ENCODE measurements at places on chromosomes 2 and 18.

DNA sequence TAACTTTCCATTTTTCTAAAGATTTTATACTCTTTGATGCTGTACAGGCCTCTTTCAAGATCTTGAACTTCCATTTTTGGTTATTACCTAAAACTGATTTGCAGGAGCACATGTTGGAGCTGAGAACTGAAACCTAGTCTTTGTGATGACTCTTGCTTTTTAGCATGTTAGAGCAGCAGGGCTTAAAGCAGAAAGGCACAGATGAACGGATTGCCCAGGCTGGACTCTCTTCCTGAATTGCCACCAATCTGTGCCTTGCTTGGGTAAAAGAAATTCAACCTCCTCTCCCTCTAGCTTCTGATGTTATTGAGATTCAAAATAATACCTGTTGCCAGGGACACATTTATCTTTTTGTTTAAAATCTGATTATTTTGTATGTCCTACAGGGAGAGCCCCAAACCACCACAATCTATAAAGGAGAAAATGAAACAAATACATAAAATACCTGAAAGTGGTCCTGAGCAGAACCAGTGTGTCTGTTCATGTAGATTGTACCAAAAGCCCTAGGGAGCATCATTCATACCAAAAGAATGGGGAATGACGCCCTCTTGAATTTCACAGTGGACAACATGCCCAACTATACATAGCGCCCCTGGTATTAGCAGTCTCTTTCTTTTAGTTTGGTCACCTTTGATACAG is 277.0 kb upstream of the MAP2 start:
- no peak for DNase-seq

DNA sequence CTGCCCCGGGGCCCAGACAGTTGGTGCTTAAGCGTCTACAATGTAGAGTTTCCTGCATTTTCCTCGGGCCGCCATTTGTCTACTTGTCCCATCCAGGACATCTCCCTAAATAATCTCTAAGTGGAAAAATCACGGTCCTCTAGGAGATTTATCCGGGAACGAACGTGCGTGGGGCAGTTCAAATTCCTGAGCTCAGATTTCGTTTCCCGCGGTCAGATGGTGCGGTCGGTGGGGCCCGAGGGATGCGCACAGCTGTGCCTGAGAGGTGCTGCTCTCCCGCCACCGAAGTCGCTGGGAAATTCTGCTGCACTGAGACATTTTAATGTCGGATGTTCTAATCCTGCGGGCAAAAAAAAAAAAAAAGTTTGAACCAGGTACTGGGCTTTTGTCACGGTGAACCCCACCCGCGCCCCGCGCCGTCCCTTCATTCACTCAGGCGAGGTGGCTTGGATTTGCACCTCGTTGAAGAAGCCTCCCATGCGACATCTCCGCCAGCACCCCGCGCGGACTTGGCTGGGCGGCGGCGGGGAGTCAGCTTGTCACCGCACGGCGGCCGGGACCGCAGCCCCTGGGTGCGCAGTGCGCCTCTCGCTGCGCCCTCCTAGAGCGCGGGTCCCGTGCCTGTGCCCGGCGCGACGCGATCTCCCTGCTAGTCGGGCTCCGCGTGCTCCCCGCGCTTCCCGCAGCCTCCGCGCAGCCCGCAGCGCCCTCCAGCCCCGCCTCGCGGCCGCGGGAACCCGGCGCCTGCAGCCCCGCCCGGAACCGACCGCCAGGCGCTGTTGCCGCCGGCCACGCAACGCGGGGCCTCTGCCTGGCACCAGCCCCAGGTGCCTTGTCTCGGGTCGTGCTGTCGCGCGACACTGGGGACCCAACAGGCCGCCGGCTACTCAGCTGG is 191.9 kb upstream of the TCF4 start:
- DNase-seq, result no peak

- no peak for DNase-seq
Observed at GRCh38 chr2:196935432-196935831, 8.9 kb upstream of the PGAP1 start.

DNA sequence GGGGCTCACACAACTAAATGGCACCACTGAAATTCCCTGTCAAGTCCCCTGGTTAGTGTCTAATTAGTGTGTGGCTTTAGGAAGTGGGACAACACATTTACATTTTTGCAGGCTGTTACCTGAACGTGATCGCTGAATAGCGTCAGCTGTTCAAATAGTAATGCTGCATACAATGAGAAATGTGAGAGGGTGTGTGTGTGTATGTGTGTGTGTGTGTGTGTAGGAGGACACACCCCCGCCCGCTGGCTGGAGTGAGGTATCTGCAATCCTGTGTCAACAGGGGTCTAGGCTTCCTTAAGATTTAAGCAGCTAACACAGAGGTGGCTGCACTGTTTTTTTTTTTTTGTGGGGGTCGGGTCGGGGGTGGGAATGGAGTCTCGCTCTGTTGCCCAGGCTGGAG is 4.8 kb upstream of the LYPD6B start:
- DNase-seq, result no peak

DNA sequence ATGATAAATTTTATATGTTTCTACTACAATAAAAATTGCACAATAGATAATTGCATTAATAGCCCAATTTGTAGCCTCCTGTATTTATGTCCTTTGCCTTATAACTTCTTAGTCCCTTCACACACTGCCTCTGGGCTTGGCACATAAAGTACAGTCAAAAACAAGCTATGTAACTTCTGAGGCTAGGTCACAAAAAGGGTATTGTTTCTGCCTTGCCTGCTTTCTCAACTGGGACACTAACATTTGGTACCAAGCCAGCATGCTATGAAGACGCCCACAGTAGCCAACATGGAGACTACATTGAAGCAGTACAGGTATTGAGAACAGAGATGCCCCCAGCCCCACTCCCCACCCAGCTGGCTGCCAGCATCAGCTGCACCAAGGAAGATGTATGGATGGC is 5.4 kb upstream of the SLC3A1 start:
- DNase-seq, result no peak

GRCh38 chr18:45526114-45526841 is 89.0 kb upstream of the SLC14A2 start:
- peak; percentile 48 for DNase-seq

DNA sequence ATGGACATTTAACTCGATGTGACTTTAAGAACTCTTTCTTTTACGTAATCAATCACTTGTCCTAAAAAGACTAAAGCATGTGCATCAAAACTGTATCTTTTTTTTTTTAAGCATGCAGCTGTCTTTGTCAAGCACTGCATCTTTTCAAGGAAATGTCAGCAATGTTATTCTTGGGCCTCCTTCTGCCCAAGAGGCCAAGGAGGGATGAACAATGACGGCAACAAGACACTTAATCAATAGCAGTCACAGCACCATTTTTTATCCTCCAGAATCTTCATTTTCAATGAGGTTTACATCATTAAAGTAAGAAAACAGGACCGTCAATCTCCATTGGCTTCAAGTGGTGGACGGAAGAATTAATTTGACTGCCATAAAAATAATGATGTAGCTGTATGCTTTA is 253.8 kb downstream of the AFF3 start:
- no peak for DNase-seq

DNA sequence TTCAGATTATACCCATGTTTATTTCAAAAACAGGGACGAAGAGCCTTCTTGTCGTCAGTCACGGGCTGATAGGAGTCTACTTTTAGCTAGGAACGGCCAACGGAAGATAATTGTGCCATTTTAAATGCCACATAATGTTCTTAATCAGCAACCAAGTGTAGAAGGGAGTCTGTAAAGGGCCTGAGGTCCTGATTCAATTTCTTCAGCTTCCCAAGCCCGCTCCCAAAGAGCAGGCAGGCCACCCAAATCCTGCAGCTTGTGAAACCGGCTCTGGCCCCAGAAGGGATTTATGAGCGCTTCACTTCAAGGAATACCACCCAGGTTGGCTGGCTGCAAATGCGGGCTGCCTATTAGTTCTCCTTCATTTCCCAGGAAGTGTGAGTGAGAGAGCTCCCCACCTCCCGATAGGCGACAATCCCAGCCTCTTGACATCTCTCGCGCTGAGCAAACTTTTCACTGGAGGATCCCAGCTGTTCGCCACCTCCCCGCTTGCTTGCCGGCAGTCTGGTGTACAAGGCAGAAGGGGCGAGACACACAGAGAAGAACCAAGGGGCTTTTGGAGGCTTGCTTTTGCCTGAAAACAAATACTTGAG is 272.9 kb downstream of the CDH20 start:
- DNase-seq, result no peak

DNA sequence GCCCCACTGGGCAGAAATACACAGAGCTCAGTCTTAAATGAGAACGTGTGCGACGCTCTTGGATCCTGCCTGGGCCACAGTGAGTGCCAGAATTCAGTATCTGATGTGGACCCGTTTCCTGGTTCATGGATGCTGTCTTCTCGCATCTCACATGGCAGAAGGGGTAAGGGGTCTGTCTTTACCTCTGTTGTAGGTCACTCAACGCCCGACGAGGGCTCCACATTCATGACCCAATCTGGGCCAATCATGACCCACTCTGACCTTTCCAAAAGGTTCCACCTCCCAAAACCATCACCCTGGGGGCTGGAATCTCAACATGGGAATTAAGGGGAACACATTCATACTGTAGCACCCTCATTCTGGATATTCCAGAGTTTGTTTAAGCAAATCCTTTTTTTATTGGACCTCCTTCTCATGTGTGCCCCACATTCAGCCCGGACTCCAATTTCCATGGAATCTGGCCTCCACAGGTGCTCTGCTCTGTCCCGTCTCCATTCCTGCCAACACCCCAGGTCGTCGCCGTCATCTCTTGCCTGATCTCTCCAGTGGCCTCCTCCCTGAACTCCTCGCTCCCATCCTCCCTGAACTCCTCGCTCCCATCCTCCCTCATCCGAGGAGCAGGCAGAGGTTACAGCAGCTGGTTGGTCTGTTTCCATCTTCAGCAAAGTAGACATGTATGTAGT is 78.9 kb upstream of the OTOS start:
- DNase-seq, result no peak

- peak; percentile 51 for DNase-seq
Observed at GRCh38 chr2:157440404-157441071, 3.4 kb downstream of the CYTIP start.

GRCh38 chr2:39160982-39161381 is 40.1 kb upstream of the SOS1 start:
- DNase-seq, result no peak

DNA sequence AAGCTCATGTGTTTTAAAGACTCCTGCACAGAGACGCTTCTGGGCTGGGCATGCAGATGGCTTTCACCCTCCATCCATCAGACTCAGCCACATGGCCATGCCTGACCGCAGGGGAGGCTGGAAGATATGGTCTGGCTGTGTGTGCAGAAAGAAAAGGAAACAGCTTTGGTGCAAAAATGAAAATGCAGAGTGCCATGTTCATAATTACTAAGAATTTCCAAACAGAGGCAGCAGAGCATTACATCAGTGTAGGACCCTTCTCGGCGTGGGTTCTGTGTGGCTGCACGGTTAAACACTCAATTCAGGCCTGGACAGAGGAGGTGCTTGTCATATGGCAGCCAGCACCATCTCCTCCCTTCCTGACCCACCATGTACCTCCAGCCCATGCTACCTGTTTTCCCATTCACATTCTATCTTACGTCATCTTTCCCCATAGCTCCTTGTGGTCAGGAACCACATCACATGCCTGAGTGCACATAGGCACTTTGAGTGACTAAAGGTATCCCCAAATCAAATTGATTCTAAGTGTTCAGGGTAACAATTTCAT is 200.3 kb upstream of the ID2 start:
- DNase-seq, result peak; percentile 54

GRCh38 chr2:28391564-28392296 is 928 bp upstream of the FOSL2 start:
- DNase-seq, result peak; percentile 78

GRCh38 chr2:160566717-160567116 is 73.1 kb upstream of the RBMS1 start:
- no peak for DNase-seq

- DNase-seq, result no peak
Observed at GRCh38 chr2:102155703-102156515, 13.4 kb downstream of the IL1R1 start.

- no peak for DNase-seq
Observed at GRCh38 chr2:97831121-97831520, 117.7 kb downstream of the ZAP70 start.

DNA sequence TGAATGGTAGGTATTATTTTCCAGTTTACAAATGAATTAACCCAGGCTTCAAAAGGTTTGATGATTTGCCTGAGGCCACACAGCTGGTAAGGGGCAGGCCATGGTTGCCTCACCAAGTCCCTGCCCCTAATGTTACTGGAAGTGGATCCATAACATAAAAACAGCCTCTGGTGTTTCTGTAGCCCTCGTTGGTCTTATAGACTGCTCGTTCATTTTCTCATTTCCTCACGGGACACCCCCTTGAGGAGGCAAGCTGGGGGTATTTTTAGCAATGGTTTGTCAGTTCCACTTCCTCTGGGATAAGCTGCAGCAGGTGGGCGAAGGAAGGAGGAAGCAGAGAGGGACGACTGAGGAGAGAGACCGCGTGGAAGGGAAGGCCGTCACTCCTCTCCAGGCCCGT is 32.9 kb upstream of the NDUFV2 start:
- no peak for DNase-seq

GRCh38 chr18:37538526-37539205 is 26.9 kb downstream of the CELF4 start:
- DNase-seq, result no peak

DNA sequence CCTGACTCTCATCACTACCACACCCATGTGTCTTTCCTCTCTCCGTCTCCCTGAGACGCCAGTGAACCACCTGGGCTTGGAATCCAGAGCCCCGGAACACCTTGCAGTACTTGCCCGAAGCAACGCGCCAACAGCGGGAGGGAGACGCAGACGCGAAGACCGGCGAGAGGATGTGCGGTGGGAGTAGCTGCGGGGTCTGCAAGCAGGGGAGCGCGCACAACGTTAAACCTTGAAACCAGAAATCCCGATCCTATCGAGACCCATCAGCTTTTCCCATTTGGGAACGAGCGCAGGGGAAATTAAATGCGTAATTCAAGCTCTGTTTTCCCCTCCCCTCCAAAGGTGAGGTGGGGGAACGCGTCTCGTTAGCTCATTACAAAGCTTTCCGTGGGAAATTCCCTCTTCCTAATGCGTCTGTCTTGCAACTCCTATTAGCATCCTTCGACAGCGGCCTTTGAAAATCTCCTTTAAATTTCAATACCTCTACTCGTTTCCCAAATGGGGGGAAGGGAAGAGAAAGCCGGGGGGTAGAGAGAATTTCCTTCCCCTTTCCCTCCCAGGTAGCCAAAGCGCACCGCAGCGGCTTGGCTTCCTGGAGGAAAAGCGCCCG is 421 bp upstream of the CNTNAP5 start:
- DNase-seq, result no peak

- DNase-seq, result peak; percentile 46
Observed at GRCh38 chr2:202608142-202608852, 26.5 kb upstream of the FAM117B start.

DNA sequence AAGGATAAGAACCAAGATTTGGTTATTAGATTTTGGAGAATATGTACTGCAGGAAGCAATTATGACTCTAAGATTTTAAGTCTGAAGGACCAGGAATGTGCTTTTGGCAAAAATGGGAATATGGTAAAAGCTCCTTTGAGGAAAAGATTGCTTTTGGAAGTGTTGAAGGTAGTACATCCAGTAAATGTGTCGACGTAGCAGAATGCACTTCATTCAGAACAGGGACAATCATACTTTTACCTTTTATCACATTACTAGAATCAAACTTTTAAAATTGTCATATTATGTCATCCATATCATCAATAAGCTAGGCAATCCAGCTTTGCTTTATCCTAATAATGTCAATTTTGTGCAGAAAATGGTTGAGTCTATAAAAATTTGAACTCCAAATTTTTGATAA is 74.3 kb upstream of the MSTN start:
- no peak for DNase-seq

Measured in Karpas-422 (cell line).